ENCODE measurements at places on chromosomes 3 and 15. TPM values are rescaled to one million over a fixed set of nuclear protein-coding genes. Genes with fewer than 3 reads are reported as not detected.

Gene PLSCR1
- 45.0 TPM for total RNA-seq

Gene PCSK6
- total RNA-seq: 0.54 TPM

Gene SERPINI2
- total RNA-seq: 1.6 TPM

Gene GPR27
- total RNA-seq: 15.3 TPM

Gene GOLGA8H
- 1.6 TPM for total RNA-seq

Gene LYZL4
- total RNA-seq: not detected

Gene SNX22
- 1.1 TPM for total RNA-seq

Gene GOLGA8S
- total RNA-seq: 0.27 TPM

Gene PARP16
- 13.7 TPM for total RNA-seq

Gene TNNC1
- 0.54 TPM for total RNA-seq

Gene NANOGP8
- 0.27 TPM for total RNA-seq

Gene SLC28A1
- not detected for total RNA-seq

Gene PRSS50
- total RNA-seq: under 0.01 TPM
